Left ventricle myocardium inferior (tissue), 1 donor: ENCODE measurements at places on chromosomes 7 and 10. TPM values are rescaled to one million over a fixed set of nuclear protein-coding genes. Genes with fewer than 3 reads are reported as not detected.

- no peak for DNase-seq
Measured at GRCh38 chr10:12945690-12946359, 55.7 kb downstream of the CCDC3 start.

GRCh38 chr10:955820-956217, 24.3 kb upstream of the LARP4B start:
- no peak for DNase-seq

DNA sequence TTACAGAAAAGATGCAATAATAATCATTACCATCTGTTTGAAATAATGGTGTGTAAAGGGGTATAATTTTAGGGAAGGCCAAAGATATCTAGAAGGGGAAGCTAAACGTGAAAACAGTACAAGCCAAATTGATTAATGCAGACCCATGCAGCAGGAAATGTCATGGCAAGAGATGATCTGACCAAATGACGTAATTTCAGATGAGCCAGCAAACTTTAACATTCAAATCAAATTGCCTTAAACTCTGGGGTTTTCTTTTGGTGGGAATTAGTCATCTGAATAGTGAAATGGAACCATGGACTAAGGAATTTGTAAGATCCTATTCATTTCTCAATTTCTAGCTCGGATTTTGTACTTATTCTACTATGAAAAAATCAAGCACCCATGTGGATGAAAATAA, 21.4 kb upstream of the SCIN start:
- no peak for DNase-seq

DNA sequence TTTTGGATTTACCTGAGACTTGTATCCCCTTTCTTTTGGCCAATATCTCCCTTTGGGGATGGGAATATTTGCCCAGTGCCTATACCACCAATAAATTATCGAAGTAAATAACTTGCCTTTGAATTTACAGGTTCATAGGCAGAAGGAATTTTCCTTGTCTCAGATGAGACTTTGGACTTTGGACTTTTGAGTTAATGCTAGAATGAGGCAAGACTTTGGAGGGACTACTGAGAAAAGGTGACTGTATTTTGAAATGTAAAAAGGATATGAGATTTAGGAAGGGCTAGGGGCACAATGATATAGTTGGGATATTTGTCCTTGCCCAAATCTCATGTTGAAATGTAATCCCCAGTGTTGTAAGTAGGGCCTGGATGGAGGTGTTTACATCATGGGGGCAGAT, 384.5 kb upstream of the GHITM start:
- no peak for DNase-seq

DNA sequence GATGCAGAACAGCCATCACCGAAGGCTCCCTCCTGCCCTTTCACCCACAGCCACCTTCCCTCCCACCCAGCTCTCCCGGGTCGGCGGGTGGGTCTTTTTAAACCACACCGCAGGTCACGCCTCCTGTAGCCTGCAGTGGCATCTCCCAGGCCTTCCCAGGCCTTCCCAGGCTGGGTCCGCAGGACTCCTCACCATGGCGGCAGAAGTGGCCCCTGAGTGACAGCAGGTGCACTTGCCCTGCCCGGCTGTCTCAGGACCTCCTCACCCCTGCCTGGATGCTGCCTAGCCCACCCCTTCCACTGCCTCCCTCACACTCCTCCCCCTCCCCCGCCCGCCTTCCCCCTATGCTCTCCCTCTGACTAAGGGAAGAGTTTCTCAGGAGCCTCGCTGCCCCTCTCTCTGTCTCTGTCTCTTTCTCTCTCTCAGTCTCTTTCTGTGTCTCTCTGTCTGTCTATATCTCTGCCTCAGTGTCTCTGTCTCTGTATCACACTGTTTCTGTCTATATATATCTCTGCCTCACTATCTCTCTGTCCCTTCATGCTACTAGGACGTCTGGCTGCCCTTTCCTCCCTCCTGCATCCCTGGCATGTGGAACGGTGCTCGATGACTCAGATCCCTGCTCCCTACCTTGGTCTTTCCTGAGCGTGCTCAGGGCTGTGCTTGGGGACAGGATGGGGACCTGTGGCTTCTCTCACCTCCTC, 57.5 kb downstream of the GLRX3 start:
- DNase-seq, result no peak

- DNase-seq, result no peak
Measured at GRCh38 chr10:63666836-63667383, 145.7 kb downstream of the REEP3 start.

- no peak for DNase-seq
Measured at GRCh38 chr10:423178-423577, 266.3 kb downstream of the DIP2C start.

DNA sequence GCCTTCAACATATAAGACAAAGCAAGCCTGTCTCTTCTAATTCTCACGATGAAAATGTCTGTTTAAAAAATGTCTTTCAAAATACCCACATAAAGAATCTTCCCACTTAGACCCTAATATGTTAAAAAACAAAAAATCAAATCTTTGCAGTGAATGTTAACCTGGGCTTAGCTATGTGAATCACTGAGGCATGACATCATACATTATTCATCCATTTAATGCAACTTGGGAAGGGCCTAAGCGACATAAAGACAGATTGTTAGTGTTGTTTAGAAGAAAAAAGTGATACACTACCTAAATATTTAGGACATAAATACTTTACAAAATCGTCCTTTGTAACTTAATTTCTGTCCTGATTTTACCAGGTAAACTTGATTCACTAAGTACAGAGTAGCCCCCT, 648.5 kb upstream of the NRP1 start:
- no peak for DNase-seq

DNA sequence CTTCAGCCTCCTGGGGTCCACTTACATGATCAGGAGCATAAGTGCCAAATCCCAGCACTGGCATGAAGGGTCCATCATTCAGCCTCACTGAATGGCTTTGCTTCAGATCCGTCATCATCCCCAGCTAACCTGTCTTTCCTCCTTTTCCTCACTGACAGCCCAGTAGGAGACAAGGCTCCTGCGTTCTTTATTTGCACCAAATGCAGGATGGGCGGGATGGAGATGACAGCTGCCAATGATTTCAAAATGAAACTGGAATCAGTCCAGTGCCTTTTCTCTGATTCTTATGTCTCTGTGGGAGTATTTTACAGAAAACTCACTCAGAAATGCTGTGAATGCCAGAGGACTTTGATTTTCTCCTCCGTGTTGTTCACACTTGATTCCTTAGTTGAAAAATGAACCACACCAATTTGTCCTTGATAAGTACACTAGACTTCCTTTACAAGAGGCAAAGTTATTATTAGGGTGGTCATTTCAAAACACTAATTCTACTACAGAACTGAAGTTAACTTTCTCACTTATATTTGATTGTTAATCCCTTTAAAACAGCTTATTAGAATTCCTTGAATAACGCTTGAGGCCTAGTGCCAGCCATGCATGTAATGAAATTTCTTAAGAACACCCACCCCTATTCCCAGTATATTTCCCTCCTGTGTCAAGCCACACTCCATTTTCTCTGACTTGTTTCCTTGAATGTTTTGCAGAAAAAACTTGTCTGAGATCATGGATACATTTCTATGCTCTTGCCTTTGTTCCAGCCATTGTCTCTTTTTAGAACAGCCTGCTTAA, at the start of gene AKR1C8:
Gene AKR1C8 (minus strand): TSS at position 164 of the 789 bp plus-strand sequence. CDS start 46 bp downstream, at position 118.
- no peak for DNase-seq

DNA sequence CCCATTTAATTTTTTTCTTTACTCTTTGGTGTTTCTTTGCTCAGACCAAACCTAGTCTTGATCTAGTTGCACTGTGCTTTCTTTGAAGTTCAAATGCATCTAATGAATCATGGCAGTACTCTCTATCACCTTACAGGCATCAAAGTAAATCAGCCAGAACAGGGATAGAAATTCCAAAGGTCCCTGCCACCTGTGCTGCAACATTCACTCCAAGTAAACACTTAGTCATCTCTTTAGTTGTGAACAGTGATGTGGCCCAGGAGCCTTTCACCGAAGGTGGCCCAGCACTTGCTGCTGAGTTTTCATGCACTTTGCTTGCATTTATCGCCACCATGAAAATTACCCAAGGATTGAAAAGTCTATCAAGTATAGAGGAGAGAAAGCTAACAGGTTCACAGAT, 314.1 kb upstream of the ETV1 start:
- no peak for DNase-seq

- no peak for DNase-seq
Measured at GRCh38 chr7:16803881-16804673, 722 bp downstream of the AGR2 start.

Gene MYH16
- total RNA-seq, result not detected

Gene NME8
- not detected for total RNA-seq

Gene PPP3CB
- 64.5 TPM for total RNA-seq

Gene CHCHD3
- total RNA-seq, result 209 TPM

Gene PDZD7
- total RNA-seq, result 0.27 TPM

Gene ZNF487
- total RNA-seq, result 2.2 TPM

Gene LDB3
- total RNA-seq, result 1,542 TPM

Gene LRRC4
- 4.4 TPM for total RNA-seq
